GM04503 (cell line): ENCODE measurements at places on chromosomes 2 and 18.

GRCh38 chr2:85560812-85561279 lies 447 bp downstream of the GGCX start:
- DNase-seq = no peak

DNA sequence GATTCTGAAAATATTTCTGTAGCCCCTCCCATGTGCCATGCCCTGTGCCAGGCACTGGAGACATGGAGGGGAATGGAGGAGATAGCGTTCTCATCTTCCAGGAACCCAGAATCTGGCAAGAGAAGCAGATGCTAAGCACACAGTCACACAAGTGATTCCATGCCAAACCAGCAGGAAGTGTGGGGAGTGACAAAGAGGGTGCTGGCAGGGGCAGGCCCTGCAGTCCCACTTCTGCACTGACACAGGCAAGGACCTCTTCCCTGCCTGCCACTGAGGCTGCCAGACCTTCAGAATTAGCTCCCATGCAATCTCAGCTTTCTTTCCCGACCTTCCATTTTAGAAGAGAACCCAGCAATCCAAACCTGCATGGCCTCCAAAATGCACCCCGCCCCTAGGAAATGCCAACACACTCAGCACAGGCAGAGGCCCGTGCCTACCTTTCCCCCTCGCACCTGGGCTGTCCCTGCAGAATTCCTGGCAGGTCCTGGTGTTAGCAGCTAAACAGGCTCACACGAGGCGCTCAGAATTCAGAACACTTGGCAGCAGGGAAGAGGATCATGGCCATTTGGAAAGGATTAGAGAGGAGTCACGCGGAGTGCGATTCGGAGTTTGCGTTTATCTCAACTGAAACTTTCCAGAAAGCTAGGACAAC lies 155.3 kb downstream of the MSH2 start:
- DNase-seq = no peak

GRCh38 chr2:108363024-108363907 lies 14.5 kb upstream of the SULT1C4 start:
- no peak for DNase-seq

GRCh38 chr18:12518326-12518725 lies 110.6 kb downstream of the PRELID3A start:
- no peak for DNase-seq

- DNase-seq = no peak
These were observed 478.5 kb upstream of the ID2 start for GRCh38 chr2:8203364-8203763.

DNA sequence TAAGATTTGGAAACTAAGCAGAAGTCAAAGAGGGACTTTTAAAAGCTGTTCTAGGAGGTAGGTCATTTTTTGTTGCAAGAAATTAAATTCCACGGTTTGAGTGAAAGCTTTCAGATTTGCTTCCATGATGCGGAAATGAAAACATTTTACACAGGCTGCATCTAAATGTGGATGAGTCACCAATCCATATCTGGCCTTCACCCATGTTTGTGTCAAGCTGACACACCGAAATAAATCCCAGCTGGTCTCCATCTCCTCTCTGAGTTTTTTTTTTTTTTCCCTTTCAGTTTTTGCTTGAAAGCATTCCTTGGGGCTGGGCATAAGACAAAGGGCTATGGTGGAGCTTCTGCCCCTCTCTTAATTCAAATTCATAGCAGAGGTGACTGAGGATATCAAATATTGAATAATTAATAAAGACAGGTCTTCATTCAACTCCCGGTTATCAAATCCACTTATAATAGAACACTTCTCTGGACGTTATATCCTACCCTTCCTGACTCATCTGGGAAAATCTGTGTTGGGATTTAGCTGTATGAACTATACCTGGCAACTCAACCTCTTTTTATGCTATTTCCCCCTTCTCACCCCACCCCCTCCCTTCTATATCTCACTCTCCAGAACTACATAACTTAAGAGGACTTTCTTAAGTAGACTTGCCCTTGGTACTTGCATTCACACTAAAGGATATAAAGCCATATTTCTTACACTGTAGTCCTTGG lies 558.3 kb upstream of the GCFC2 start:
- no peak for DNase-seq

GRCh38 chr2:8729939-8730338 lies 48.1 kb downstream of the ID2 start:
- no peak for DNase-seq

DNA sequence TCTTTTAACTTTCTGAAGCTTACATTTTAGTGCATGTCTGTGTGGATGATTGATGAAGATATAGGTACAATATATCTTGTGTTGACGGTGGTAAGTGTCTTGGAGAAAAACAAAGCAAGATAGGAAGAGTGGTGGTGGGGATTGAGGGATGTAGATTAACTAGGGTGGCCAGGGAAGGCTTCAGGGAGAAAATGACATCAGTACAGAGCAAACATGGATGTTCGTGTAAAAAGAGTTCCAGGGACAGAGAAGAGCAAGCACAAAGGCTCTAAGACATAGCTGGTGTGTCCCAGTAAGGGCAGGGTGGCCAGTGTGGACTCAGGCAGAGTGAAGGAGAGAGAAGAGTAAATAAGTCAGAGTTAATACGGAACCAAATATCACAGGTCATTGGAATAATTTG lies 2.7 kb upstream of the CERS6 start:
- DNase-seq = no peak

DNA sequence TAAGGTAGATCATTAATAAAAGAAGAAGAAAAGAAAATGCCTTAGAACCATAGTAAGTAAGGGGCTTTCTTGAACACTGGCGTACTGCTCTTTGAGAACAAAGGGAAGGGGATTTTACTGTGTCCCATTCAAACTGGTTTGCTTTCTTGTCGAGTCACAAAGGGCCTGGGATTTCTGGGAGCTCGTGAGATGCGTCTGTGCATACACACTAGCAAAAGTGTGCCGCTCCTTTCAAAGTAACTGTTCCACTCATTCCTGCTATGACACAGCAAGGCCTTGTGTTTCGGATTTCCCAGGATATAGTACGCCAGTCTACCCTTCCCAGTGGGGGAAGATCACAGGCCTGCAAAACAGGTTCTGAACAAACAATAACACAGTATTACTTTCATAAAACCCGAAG lies 93.0 kb downstream of the KCTD18 start:
- DNase-seq = no peak

DNA sequence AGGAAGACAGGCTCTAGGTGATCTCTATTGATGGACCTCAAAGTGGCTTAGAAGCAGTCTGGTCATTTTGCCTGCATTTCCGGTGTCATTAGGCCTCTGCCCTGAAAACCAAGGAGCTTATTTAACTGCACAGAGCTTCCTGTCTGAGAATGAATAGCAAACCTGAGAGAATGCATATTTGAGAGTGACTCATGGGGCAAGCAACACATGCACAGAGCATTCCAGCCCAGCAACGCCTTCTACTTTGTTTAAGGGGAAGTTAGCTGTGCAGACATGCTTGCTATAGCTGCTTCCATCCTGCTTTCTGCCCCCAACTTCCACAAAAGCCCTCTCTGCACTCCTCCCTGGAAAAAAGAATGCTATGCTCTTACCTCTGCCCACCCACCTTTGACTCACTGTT lies 232.8 kb downstream of the GRB14 start:
- DNase-seq = peak; percentile 36

DNA sequence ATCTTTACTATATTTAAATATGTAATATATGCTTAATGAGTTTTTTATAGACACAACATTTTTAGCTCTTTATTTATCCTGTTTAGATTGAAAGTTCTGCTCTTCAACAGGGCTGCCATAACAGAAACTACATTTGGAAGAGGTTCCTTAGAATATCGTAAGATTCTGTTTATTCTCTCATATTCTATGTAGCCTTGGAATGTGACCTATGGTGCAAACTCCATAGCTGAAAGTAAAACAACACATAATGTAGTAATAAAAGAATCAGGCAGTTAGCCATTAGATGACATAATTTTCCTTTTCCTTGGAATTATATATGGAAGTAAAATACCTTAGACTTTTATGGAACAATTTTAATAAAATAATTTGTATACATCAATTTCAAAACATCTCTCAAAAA lies 91.3 kb downstream of the ZNF804A start:
- DNase-seq = no peak

DNA sequence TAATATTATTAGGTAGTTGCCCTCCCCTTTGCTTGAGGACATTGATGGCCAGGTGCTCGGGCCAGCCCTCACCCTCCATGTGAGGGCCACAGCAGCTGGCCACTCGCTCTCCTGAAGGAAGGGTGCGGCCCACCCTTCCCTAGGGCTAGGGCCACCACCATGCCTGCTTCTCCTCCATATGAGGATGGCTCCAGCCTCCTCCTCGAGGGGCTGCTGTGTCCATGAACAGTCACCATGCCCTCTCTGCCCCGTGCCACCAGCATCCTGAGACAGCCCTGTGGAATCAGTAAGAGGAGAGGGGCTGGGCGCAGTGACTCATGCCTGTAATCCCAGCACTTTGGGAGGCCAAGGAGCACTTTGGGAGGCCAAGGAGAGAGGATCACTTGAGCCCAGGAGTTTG lies 2.4 kb downstream of the GPR17 start:
- no peak for DNase-seq

GRCh38 chr2:207868855-207869596 lies 99.3 kb upstream of the FZD5 start:
- DNase-seq = no peak

DNA sequence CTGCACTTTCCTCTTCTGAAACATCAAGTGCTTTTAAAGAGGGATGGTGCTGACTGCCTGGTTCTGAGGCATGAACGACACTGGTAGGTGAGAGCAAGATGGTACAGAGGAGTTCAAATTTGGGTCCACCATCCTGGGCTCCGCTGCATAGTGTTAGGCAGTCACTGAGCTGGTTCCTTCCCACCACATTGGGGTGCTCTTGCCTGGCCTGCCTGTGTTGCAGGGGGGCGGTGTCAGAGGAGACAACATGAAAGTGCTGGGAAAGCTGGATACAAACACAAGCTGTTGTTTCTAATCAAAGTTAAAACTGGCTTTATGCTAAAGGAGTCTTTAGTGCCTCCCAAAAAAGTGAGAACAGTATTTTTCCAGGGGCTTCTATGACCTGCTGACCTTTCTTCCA lies 258.1 kb downstream of the GBX2 start:
- no peak for DNase-seq
